ENCODE measurements at places on chromosomes 11 and 22.

DNA sequence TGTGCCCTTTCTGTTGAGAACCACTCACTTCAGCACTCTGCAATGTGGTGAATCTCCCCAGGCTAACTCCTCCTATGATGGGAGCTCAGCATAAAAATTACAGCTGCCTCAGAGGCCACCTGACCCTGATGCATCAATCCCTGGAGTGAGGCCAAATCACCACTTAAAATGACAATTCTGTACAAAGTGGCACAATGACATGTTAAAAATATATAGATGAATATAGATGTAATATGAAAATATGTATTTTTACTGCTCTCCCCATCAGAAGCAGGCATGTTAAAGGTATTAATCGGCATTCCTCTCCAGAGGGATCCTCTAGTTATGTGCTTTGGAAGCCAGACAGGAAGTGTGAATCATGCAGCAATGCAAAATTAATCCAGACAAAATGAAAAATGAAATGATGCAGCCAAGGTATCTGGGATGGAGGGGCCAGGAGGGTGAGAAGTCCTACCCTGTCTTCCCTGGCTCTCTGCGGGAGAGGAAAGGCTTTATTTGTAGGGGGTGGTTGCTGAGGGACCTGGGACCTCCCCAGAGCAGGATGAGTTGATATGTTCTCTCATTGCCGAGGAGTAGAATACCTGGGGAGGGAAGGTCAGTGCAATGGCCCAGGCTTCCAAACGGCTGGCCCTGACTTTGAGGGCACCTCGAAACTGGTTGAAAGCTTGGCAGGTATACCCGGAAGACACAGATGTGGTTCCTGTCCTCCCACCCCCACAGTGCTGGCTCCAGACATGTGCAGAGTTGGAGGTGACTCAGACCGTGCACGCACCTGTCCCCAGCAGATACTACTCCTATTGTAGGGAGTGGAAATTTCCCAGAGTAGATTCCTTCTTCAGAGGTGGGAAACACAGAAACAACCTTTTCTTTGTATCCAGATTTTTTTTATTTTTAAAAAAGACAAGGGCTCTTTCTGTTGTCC is 347.9 kb upstream of the NCAM1 start:
- no peak for DNase-seq

DNA sequence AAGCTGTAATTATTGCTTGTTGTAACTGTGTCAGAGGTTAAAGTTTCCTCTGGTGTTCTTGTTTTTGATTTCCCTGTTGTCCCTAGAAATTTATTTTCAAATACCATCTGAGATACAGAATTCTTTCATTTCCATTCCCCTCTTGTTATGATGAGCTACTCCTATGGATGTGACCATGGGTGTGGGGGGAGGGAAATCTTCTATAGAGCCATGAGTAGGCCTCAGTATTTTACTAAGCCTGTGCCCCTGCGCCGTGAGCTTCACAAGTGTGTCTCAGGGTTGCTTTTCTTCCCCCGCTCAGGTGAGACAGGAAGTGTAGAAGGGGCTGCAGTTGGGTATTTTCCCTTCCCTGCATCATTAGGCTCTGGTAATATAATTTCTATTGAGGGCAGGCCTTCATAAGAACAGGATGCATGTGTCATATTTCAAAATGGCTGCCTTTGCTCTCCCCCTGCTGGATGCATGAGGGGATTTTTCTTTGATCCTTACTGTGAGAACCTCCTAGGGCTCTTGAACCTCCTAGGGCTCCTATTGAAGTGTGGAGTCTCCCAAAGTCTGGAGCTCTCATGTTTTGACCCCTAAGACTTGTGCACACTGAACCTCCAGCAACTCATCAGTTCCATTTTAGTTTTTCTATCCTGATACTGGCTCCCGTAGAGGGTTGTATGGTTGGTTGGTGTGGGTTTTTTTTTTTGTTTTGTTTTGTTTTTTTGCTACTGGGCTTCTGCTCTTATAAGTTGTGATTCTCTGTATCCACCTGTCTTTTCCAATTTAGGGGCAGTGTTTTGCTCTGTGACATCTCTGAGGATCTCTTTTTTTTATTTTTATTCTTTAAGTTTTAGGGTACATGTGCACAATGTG is 658.2 kb downstream of the NTM start:
- DNase-seq = no peak

DNA sequence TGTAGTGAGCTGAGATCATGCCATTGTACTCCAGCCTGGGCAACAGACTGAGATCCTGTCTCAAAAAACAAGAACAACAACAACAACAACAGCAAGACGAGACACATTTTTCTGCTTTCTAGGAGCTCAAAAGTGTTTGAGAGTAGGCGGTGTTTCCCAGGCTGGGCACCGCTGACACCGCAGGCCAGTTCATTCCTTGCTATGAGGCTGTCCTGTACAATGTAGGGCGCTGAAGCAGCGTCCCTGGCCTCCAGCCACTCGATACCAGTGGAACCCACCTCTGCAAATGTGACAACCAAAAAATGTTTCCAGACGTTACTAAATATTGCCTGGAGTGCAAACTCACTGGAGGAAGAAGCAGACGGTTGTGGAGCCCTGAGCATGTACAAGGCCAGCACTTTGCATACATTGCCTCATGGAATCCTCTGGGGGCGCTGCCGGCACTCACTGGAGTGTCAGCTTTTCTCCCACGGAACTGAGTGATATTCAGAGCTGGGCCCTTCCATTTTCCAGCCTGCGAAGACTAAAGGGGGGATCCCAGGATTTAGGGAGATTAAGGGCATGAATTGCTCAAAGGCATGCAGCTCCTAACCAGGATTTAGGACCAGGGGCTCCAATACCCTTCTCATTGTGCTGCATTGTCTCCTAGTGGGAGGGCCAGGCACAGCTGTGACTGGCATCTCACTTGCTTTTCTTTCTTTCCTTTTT is 5.8 kb upstream of the MIEF1 start:
- peak; percentile 25 for DNase-seq

GRCh38 chr11:94751218-94751609 is 16.9 kb upstream of the AMOTL1 start:
- DNase-seq = no peak

DNA sequence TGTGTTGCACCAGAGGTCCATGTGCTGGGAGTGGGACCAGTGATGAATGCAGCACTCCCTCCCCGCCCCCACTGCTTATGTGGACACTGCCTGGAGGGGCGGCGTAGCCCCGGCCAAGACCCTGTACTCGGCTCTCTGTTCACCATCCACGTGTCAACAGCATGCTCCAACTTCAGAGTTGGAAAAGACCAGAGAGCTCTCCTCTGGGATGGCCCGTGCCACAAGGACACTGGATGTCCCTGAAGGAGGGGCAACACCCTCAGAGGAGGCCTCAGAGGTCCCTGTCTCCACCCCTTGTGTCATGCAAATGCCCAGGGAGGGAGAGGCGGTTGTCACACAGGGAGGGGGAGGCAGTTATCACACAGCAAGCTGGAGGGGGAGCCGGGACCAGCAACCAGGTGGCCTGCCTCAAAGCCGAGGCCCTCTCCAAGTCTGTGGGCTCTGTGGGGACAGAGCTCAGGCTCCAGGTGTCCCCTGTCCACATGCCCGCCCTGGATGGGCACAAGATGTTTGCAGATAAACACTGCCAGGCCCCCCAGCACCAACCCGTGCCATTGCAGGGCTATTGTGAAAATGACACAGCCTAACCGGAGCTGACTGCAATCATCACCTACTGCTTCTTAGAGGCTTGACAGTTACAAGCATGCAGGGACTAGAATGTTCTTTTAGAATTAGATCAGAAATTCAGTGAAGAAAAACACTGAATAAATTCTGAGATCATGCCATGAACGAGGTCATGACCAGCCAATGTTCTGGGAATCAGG is 121.1 kb downstream of the PHF21B start:
- no peak for DNase-seq

GRCh38 chr11:12777208-12777874 is 103.1 kb downstream of the TEAD1 start:
- DNase-seq = no peak

DNA sequence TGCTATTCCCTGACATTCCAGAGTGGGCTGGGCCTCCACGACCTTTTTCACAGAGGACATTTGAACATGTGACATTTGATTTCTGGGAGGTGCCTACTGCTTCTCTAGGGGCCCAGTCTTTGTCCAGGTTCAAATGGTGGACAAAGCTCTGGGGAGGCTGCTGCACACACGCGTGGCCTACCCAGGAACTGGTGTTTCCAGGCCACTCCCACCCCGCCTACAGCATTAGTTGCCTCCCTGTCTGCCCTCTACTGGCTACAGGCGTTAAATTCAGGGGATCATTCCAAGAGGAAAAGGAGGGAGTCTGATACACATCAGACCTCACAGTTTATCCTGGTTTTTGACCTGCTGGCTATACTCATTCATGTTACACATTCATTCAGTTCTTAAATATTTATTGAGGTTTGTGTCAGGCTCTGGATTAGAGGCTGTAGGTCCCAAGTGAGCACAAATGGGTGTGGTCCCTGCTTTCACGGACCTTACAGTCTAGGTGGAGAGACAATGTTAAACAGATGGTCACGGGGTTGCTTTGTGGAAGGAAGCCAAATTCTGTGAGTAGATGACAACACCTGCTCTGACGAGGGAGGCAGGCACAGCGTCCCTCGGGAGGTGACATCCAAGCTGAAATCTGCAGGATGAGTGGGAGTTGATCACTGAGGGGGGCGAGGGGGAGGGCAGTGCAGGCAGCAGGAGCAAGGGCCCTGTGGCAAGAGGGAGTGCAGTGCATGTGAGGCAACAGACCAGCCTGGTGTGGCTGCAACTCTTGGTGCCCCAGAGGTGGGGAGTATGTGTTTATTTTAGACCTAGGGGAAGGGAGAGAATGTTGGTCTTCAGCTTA is 11.8 kb downstream of the TUB start:
- DNase-seq = no peak

- peak; percentile 33 for DNase-seq
Measured at GRCh38 chr11:114066046-114066648, 6.6 kb downstream of the ZBTB16 start.

DNA sequence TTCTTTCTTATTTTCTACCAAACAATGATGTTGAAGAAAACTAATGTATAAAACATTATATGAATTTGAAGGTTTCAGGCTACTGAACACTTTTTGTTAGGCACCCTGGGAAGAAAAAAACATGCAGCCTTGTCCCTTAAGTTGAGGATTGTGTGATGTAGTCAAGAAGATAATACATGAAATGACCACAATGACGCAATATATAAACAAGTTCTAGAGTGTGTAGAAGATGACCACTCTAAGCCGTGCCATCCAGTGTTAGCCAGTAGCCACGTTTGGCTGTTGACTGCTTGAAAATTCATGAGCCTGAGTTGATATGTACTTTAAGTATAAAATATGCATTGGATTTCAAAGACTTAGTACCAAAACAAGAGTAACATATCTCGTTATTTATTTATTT is 16.2 kb downstream of the SWAP70 start:
- no peak for DNase-seq

DNA sequence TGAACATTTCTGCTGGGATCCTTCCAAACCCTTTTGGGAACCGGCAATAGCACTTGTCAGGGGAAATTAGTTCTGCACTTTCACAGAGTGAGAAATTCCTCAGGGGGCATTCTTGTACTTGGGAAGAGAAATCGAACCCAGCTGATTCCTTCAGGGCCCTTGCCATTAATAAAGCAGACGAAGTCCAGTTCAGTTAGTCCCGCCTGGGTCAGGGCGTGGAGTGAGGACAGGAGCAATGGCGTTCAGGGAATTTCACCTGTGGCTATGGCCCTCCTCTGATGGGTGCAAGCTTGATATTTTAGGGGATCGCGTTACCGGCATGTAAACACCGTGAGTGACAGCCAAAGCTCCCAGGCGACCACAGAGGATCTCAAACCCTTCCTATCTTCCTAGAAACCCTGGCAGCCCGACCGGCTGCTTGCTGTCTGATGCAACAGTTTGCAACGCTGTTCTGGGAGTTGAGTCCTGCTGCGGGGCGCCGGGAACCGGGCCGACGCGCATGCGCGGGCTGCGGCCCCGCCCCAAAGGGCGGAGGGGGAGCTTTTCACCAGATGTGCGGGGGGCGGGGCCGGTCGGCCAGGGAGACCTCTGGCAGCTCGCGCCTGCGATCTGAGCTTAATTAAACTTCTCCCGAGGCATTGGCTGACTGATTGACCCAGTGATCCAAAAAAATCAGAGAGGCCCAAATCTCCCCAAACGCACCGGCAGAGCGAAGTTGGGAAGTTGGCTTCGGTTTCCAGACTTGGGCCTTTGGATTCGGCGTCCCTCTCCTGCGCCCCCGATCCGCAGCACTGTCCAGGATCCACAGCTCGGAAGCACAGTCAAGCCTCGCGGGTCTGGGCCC is 34.3 kb upstream of the CREB3L1 start:
- DNase-seq = peak; percentile 71

DNA sequence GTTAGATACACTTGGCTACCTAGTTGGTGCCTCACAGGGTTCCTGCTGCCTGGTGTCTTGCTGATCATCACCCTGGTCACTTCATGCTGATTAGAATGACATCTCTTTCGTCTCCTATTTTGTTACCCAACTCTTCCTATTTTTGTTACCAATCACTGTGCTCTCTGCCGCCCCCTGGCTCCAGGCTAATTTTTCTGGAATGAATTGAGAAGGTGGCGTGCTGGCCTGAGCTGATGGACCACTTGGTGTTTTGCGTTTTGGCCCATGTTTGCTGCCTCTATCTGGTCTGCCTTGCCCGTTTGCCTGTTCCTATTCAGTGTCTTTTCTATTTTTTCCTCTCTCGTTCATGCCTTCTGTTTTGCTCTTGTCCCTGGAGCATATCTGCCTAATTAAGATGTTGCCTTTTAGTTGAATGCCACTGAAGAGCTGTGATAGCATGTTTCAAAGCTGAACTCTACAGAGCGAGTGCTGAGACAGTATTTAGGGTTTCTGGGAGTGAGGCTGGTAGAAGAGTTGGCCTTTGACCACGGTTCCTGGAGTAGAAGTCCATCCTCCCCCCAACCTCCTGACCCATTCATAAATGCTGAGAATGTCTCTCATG is 5.9 kb upstream of the ATF4 start:
- no peak for DNase-seq

GRCh38 chr11:106276859-106277436 is 199.5 kb downstream of the AASDHPPT start:
- no peak for DNase-seq

DNA sequence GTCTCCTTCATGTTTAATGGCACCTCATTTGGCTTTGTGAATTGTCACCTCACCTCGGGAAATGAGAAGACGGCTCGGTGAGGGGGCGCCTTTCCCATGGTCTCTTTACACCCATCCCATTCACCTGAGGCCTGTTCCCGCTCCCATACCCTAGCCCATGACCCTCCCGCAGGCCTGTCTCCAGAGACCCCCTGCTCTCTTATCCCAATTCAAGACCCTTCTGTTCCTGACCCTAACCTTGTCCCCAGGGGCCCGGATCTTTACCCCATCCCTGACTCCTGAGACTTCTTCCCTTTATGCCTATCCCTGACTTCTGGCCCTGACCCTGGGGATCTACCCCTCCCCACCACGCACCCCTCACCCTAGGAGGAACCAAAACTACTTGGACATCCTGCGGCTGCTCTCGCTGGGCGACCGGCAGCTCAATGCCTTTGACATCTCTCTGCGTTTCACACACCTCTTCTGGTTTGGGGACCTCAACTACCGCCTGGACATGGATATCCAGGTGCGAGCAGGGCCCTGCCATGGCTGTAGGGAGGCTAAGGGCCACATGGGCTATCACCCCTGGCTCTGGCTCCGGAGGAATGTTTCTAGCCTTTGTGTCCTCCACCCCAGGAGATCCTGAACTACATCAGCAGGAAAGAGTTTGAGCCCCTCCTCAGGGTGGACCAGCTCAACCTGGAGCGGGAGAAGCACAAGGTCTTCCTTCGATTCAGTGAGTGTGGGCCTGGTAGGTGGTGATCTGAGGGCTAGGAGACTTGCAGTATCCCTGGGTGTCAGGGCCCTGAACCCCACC is 7.9 kb downstream of the INPPL1 start:
- DNase-seq = no peak

Data from stimulated activated CD8-positive, alpha-beta memory T cell treated with anti-CD3 and anti-CD28 coated beads, Interleukin-7, amount 100 ng/mL, for 4 hours (primary cell).